ENCODE measurements at places on chromosomes 2 and 18. TPM values are rescaled to one million over a fixed set of nuclear protein-coding genes. Genes with fewer than 3 reads are reported as not detected.

AQP4 gene
- not detected for total RNA-seq

ABHD1 gene
- total RNA-seq, result not detected

AGBL5 gene
- 24.5 TPM for total RNA-seq

SLC30A3 gene
- total RNA-seq, result not detected

GRCh38 chr18:47519706-47520105 lies 268.2 kb upstream of the SKOR2 start:
- no peaks in the 10 kb centered on the region for H3K36me3 ChIP-seq
- H3K4me1 ChIP-seq, result no peaks in the 10 kb centered on the region
- H3K27ac ChIP-seq, result no peak overlapping the region
- no peak overlapping the region for H3K4me3 ChIP-seq

DNA sequence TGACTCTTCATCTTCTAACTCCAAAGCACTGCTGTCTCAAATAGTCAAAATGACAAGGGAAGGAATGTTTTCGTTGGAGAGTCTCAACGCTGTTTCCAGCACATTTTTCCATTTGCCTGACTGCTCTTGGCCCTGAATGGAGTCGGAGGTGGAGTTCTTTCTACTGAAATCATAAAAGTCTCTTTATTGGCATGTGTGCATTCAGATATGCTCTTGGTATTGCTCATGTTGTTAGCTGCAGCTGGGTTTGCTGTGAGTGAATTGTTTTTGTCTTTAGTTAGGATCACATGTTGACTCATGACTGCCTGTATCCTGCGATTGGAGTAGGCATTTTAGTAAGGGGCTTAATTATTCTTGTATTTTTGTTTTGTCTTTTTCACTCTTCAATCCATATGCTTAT lies 16.8 kb downstream of the TMEM17 start:
- peaks cover 31% of the 10 kb centered on the region for H3K4me1 ChIP-seq
- no peaks in the 10 kb centered on the region for H3K27me3 ChIP-seq
- no peak overlapping the region for H3K27ac ChIP-seq

GRCh38 chr2:12714391-12715221 lies 2.1 kb upstream of the TRIB2 start:
- peaks cover 3% of the 10 kb centered on the region for H3K27me3 ChIP-seq
- H3K4me3 ChIP-seq, result no peak overlapping the region
- peaks cover 37% of the 10 kb centered on the region for H3K4me1 ChIP-seq

DNA sequence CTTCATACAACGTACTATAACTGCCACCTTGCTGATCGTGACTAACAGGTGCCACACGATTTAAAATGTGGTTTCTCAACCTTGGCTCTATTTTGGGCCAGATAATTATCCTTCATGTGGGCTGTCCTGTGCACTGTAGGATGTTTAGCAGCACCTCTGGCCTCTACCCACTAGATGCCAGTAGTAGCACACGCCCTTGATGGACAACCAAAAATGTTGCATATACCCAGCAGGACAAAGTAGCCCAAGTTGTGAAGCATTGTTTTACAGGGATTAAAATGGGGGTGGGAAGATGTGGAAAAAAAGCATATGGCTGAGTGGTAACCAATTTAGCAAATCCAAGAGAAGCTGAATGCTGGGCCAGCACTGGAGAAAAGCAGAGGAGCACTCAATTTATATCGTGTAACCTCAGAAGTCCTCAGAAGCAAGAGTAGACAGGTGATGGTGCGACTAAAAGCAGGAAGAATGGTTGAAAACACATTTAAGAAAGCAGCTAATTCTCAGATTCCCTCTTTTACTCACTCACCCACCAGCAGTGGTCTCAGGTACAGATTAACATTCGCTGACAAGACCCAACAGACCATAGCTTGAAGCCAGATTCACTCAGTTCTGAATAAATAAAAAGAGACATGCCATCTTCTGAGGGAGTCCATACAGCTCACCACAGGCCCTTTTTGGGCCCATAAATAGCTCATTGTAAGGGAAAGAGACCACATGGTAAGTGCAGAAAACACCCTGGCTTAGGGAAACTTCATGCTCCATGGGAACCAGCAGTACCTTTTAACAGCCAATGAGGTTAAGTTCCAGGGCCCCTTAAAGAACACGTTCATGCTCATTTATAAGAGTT lies 50.6 kb downstream of the RAPH1 start:
- H3K36me3 ChIP-seq, result peaks cover 14% of the 10 kb centered on the region
- peak; percentile 49 for DNase-seq
- no peak overlapping the region for H3K4me3 ChIP-seq
- 0 out of 2 replicates have a peak, but pooled peaks cover 2% of the 10 kb centered on the region for H3K27me3 ChIP-seq
- H3K27ac ChIP-seq, result no peak overlapping the region
- peaks cover 4% of the 10 kb centered on the region for H3K4me1 ChIP-seq
